Testis (tissue), 5 donors: ENCODE measurements at places on chromosomes 3 and 15.

- no peak for DNase-seq
Observed at GRCh38 chr3:147359177-147360050, 46.9 kb downstream of the ZIC4 start.

- no peak for DNase-seq
Observed at GRCh38 chr15:63888146-63888545, 54.4 kb upstream of the HERC1 start.

DNA sequence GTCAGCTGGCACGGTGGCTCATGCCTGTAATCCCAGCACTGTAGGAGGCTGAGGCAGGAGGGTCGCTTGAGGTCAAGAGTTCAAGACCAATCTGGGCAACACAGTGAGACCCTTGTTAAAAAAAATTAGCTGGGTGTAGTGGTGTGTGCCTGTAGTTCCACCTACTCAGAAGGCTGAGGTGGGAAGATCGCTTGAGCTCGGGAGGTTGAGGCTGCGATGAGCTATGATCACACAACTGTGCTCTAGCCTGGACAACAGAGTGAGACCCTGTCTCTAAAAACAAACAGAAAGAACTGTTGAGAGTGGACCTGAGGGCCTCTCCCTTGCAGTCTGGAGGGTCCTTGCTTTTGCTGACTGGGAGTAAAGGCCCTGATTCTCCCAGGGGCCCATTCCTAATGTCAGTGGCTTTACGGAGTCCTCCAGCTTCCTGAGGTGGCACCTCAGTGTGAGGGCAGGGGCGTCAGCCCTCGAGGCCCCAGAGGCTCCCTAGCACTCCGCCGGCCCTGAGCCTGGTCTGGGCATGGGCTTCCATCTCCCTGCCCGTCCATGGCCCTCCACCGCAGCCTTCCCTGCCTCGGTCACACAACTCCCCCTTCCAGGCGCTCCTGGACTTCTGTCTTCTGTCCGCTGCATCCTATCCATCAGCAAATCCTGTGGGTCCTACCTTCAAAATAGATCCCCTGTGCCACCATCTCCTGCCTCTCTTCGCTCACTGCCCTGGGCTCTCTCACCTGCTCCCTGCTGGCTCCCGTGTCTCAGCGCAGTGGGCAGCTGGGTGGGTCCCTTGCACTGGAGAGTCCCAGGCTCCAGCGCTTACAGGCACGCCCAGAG, 19.0 kb downstream of the FBLN2 start:
- no peak for DNase-seq

DNA sequence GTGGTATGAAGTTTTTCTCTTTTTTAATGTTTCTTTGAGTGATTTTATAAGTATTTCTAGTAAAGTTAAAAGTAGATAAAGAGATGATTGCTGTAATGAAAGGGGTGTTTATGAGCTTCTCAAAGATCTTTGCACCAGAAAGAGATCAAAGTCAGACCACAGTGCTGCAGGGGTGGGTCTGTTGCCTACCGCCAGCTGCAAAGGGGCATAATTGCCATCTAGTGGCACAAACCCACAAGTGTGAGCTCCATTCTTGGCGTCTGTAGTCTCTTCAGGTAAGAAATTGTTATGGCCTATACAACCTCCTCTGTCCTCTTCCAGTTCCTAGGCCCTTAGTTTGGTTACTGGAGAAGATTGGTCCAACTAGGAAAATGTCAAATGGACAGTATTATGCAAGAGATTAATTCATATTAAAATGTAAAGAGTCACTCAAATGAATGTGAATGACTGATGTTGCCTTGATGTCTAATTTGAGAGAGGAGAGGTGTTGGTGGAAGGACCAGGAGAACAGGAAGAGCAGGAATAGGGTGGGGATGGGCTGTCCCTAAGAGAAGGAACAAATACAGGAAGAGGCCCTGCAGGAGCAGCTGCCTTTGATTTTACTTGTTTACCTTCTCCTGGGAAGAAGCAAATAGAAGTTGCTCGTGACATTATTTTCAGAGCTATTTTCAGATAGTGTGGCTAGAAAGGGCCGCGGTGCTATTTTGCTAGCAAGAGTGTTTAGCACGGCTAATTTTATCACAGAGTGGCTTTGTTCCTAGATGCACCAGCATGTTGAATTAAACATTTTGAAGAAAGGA, 53.0 kb upstream of the GSK3B start:
- no peak for DNase-seq

- DNase-seq = no peak
Observed at GRCh38 chr3:4320096-4320911, 17.1 kb downstream of the SETMAR start.

- DNase-seq = peak; percentile 65
Observed at GRCh38 chr3:54188176-54188791, 65.9 kb downstream of the CACNA2D3 start.

DNA sequence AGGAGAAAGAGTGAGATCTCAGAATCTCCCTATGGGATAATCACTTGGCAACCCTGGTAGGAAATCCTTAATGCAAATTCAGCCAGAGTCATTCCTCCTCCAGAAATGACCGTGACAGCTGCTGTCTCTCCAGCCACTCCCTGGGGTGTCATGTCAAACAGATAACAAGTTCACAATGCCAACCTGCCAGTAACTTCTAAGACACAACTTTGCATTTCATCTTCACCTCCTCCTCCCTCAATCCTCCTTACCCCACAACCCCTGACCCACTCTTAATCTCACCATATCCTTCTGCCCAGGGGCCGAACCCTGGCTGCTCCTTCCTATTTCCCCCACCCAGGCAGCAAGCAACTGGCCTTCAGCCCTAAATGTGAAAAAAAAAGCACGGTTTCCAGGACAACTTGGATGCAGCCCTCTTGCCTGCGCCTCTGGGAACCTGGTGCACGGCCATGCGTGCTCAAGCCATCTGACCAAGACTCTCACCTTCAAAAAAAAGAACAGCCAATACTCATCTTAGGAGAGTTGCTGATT, 166.0 kb downstream of the NTRK3 start:
- no peak for DNase-seq

DNA sequence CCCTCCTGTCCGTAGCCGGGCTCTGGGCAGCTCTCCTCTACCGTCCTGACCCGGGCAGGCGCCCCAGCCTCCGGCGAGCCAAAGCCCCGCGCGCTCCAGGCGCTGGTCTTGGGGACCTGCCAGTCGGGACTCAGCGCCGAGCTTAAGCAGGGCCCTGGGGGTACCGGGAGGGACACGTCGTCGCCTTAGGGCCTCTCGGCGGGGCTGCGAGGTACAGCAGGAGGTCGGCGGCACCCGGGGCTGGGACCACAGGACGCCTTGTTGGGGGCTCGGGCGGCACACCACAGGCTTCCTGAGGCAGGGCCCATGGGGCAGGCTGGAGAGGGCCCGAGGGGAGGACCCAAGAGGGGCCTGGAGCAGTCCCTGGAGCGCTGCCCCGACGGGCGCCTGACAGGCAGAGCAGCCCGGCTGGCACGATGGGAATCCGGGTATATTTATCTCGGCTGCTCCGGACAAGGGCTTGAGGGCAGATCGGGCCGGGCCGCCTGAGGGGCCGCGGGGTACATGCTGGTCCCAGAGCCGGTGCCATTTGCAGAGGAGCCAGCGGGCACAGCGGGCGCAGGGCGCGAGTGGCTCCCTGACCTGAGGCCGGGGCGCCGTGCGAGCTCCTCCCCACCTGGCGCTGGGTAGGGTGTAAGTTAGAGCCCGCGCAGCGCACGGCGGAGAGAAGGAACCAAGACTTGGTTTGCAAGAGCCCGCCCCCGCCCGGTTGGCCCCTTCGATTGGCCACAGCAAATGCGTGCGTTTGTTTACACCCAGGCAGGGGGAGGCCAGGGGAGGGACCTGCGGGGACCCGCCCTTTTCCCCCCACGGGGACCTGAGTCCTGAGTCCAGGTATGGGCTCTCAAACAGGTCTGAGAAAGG, 574 bp downstream of the SLC38A3 start:
- DNase-seq = peak; percentile 51

GRCh38 chr3:190877925-190878324, 15.4 kb upstream of the GMNC start:
- peak; percentile 76 for DNase-seq

DNA sequence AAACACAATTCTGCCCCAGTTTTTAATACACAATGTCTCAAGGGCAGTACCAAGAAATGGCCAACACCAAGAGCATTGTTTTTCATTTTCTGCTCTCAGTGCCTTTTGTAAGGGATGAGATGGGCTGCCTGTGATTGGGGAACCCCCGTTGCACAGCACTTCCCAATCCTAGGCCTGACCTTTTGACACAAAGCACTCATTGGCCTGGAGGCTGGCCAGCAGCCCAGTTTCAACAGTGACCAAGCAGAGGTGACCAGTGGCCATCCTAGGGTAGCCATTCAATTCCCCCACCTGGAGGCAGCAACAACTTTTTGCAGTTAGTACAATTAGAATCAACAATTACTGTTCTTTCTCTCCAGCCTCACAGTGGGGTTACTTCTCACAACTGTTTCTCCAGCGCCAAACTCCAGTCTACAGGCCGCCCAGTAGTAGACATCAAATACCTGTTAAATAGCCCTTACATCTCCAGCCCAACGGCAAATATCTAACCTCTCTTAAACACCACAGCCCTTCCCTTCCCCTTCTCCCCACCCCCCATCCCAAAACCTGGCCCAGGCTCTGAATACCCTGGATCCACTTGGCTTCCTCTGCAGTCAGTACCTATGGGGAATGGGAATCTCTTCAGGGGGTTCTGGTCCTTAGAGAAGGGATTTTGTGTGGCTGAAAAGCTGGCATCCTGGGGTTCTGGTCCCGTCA, 8.9 kb upstream of the LRRC2 start:
- no peak for DNase-seq

GRCh38 chr15:57525581-57525980, 66.1 kb upstream of the MYZAP start:
- DNase-seq = no peak

GRCh38 chr3:146368882-146369523, 100.4 kb downstream of the PLSCR2 start:
- DNase-seq = no peak

DNA sequence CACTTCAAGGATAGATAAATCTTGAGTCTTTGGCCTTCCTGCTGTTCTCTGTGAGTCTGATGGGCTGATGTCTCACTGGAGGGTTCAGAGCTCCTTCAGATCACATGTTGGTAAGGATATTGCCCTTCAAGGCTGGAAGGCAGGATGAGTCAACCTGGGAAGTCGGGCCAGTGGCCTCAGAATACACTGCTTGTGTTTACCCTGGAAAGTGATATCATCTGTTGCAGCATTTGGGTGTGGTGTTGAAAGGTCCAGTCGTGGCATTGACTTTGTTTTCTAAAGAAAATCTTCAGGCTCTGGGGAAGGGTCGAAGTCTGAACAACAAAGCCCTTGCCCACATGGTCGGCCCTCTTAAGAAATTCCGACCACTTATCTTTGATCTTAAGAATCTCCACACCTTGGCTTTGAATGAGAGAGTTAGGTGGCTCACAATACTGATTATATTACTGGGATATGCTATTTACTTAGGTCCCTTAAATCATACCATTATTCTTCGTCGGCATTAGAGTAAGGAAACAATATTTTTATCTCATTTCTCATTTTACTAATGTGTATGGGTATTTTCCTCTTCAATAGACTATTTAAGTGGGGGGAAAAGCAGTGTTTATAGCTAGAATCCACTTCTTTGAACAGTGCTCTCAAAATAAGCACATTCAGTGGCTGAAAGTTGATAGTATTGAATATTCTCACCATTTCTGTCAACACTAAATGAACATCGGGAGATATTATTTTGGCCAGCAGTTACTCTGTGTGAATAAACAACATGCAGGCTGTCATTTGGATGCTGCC, 303.9 kb upstream of the RASGRP1 start:
- no peak for DNase-seq

DNA sequence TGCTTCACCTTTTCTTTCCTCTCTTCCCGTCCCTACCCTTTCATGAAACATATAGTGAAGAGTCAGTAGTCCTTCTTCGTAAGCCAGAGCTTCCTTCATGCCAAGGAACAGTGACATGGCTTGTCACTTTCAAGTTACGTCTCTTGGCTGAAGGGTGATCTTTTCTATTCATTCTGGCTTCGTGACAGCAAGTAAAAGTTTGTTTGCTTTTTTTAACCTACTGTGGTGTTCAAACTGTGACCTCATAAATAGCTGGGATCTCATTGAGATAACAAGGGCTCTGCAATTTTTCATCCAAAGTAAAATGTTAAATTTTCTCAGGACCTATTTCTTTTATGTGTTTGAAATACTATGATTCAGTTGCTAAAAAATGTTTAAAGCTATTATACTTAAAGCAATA, 10.5 kb downstream of the CDIN1 start:
- DNase-seq = no peak

- DNase-seq = no peak
Observed at GRCh38 chr3:99355465-99355864, 282.9 kb upstream of the COL8A1 start.

GRCh38 chr15:55282284-55282833, 7.3 kb downstream of the RAB27A start:
- peak; percentile 70 for DNase-seq

- DNase-seq = no peak
Observed at GRCh38 chr3:191141728-191142127, 57.3 kb upstream of the OSTN start.

DNA sequence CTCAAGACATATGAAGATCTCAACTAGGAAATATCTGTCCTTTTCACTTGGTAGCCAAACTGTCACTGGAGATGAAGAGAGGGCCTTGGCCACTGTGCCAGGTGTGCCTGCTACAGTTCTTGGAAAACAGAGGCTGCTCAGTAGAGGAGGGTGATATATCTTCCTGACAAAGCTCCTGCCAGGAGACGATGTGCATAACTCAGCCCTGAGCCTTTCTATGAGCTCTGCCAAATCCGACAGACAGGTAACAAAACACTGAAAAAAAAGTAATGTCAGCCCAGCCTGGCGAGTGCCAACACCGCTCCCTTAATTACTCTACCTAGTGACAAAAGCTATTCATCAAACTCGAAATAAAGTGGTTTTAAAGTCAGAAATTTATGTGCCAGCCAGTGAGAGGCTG, 123.2 kb downstream of the MFSD1 start:
- no peak for DNase-seq

DNA sequence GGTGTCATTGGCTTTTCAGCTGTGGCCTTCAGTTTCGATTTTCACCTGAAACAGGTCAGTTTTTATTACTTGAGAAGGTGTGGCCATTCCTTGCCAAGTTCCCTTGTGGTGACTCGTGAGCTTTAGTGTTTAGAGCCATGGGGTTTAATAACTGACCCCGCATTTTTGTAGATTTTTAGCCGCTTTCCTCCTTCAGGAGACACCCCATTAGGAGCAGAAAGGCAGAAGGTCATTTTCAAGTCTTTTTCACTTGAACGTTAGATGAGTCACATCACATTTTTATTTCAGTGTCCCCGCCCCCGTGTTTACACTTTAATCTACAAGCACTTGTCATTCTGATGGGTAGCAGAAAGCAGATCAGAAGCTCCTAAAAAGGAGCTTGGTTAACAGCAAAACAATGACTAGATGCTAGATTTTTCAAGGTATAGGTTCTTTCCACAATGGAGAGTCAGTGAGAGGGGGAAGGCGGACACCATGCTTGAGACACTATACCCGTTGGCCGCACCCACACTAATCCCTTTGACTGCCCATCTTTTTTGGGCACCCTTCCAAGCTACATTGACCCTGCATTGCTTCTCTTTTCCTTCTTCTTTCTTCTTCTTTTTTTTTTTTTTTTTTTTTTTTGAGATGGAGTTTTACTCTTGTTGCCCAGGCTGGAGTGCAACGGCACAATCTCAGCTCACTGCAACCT, 132.7 kb downstream of the GHSR start:
- DNase-seq = no peak

GRCh38 chr3:149224736-149225594, 3.3 kb upstream of the CP start:
- no peak for DNase-seq
